HFFc6 (cell line): ENCODE measurements at places on chromosomes 2 and 18. TPM values are rescaled to one million over a fixed set of nuclear protein-coding genes. Genes with fewer than 3 reads are reported as not detected.

- H3K4me1 ChIP-seq: peaks cover 1% of the 10 kb centered on the region; the same call in 1 of the 2 replicates
- H3K4me3 ChIP-seq: no peak overlapping the region
- no peak overlapping the region for H3K27ac ChIP-seq
- no peak for DNase-seq
- no peaks in the 10 kb centered on the region for H3K36me3 ChIP-seq
Measured at GRCh38 chr2:187408926-187409325, 39.1 kb downstream of the CALCRL start.

- peaks cover 36% of the 10 kb centered on the region for H3K27me3 ChIP-seq
- peaks cover 13% of the 10 kb centered on the region for H3K4me1 ChIP-seq
- no peaks in the 10 kb centered on the region for H3K36me3 ChIP-seq
- no peak for DNase-seq
Measured at GRCh38 chr2:128241896-128242295, 76.8 kb downstream of the HS6ST1 start.

- no peaks in the 10 kb centered on the region; the same call in 1 of the 2 replicates for H3K4me1 ChIP-seq
- no peak overlapping the region for H3K27ac ChIP-seq
- no peaks in the 10 kb centered on the region; the same call in none of the 2 replicates for H3K27me3 ChIP-seq
- H3K36me3 ChIP-seq: no peaks in the 10 kb centered on the region
Measured at GRCh38 chr2:138102664-138103063, 138.4 kb downstream of the HNMT start.

The OSBPL1A gene
- 6.2 to 15.5 TPM (median 8.6 TPM) in 3 replicates for total RNA-seq

DNA sequence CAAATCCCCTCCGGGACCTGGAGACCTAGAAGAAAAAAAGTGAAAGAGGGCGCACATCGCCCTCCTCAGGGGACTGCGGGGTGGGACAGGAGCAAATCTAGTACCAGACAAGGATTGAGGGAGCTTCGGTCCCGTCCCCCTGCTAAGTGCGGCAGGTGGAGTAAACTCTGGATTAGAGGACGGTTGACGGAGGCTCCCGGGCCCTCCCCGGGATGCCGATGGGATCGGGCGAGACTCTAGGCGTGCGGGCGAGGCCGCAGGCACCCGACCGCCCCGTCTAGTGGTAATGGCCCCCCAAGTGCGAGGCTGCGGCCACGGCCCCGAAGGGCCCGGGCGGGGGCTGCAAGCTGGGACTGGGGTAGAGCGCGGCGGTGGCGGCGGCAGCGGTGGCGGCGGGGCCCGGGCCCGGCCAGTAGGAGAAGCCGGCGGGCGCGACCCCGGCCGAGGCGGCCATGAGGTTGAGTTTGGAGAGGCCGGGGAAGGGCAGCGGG is 3.5 kb downstream of the FEV start:
- peaks cover 61% of the 10 kb centered on the region for H3K27me3 ChIP-seq
- peaks cover 6% of the 10 kb centered on the region for H3K4me1 ChIP-seq
- no peak overlapping the region; the same call in 1 of the 2 replicates for H3K4me3 ChIP-seq
